ENCODE measurements at places on chromosomes 12 and 14.

GRCh38 chr14:34214961-34215360 lies 247.1 kb downstream of the SPTSSA start:
- no peak for DNase-seq

- peak; percentile 62 for DNase-seq
Measured at GRCh38 chr12:53543539-53543938, 36.3 kb upstream of the NPFF start.

DNA sequence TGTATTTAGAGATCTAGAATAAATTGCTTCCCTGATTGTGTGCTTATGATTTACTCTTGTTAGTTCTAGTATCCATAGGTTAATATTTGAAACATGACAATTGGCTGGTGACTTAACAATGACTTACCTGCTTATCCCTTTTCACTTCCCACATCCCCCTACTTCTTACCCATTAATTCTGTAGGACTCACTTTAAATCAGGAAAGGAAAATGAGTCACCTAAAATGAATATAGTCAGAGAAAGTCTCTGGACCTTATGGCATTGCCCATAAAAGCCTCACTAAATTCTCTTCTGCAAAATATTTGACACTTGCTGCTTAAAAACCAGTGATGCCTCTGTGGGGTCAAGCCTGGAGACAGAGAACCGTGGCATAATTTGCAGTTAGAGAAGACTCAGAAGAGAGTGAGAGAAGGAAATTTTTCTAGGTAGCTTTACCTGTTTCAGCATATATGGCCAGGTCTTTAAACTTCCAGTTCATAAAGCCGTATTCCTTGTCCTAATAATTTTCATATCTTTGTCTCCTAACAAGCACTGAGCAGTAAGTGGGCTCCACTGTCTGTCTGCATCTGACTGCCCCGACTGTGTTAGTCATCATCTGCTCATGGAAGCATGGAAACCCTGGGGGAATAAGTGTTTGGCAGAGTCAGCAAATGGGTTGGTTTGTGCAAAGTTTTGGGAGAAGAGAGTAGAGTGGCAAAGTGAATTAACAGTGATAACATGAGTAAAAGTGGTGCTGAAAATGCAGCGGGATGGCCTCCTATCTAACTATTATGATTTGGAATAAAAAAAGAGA lies 294.4 kb downstream of the AKAP6 start:
- no peak for DNase-seq

- DNase-seq, result no peak
Measured at GRCh38 chr14:69703047-69704039, 63.6 kb upstream of the SRSF5 start.

- no peak for DNase-seq
Measured at GRCh38 chr12:100346660-100347059, 10.2 kb upstream of the SLC17A8 start.

DNA sequence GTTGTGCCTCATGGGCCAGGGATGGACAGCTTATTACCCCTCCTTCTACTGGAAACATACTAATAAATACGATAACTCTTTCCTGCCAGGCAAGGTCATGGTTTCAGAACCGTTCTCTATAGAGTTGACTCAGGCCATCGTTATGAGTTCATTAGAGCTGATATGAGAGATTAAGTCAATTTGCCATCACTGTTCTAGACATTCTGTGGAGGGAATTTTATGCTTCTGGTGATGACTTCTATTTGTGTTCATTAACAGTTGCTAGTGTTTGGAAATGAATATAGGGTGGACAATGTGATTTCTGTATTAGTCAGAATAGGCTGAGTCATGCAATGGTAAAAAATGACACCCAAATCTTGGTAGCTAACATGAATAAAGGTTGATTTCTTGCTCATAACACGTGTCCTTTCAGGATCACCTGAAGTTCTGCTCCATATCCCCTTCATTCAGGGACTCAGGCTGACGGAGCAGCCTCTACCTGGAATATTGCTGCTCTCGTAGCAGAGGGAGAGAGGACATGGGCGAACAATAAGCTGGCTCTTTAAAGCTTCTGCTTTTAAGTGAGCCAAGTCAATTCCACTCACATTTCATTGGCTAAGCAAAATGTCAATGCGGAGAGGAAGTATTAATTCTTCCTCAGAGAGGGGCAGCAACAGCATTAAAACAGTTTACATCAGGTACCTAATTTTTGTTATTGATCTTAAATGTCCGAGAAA lies 18.5 kb upstream of the TBPL2 start:
- no peak for DNase-seq

GRCh38 chr12:38638401-38638800 lies 267.0 kb downstream of the CPNE8 start:
- DNase-seq, result no peak

Data from CD4-positive, alpha-beta T cell treated with Interleukin-12 subunit alpha and Interleukin-12 subunit beta, for 1 hour (primary cell).